Astrocyte (in vitro differentiated cells and primary cell): ENCODE measurements at places on chromosomes 16 and 17.
A peak's percentile ranks its signal among the peaks of the same experiment; 100 is the strongest.

- DNase-seq = no peak
These were observed 17.0 kb upstream of the ABCA10 start for GRCh38 chr17:69245617-69246016.

DNA sequence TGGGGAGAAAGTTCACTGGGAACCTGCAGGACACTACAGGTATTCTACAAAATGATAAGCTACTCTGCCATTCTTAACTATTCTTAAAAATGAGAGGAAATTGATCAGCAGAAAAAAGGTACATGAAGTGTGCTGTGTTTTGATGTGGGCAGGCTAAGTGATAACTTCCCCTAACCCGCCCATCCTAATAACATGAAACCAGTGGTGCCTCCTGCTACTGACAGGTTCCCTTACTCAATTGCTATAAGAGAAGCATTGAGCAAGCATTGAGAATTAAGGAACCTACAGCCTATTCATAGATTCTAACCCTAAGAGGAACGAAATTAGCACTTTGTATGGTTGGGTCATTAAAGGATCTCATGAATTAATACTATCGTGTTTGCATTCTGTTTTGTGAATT lies 18.9 kb downstream of the XYLT1 start:
- no peak for DNase-seq

- DNase-seq = no peak
These were observed 4.0 kb downstream of the ITGAD start for GRCh38 chr16:31397096-31397660.

DNA sequence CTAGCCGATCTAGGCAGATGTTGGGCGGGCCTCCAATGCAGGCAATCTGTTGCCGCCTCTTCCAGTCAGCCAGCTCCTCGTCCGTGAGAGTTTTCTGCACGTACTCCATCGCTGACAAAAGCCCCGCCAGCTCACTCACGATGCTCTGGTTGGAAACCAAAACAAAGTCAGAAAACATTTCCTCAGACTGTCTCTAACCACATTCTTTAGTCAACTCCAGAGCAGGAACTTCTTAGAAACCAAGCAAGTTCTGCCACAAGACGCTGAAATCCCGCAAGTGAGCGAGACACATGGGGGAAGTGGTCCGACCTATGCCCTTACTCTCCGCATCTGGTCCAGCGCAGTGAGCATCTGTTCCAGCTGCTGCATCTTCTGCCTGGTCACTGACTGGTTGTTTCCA lies 49.1 kb downstream of the STAT5A start:
- DNase-seq = peak; percentile 57

DNA sequence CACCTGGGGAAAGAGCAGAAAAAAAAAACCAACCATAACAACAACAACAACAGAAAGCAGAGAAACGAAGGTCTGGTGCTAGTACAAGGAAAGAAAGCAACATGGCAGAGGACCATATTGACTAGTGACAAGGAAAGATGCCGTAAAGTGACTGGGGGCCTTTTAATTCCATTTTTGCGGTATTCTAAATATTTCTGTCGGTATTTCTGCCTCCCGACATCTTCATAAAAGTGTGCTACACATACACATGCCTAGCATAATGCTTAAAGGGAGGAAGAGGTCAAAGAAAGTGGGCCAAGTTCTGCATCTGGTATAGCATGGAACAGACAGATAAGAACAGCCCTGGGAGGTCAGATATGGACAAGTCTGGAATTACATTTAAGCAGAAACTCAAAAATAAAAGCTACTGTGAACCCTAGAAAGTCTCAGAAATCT lies 19.5 kb upstream of the RNF43 start:
- DNase-seq = no peak

- DNase-seq = no peak
These were observed 571 bp downstream of the CAVIN1 start for GRCh38 chr17:42422412-42422957.

GRCh38 chr16:12677502-12677901 lies 126.2 kb downstream of the CPPED1 start:
- no peak for DNase-seq

- DNase-seq = peak; percentile 93
These were observed 25.9 kb downstream of the OGFOD1 start for GRCh38 chr16:56477096-56477878.

DNA sequence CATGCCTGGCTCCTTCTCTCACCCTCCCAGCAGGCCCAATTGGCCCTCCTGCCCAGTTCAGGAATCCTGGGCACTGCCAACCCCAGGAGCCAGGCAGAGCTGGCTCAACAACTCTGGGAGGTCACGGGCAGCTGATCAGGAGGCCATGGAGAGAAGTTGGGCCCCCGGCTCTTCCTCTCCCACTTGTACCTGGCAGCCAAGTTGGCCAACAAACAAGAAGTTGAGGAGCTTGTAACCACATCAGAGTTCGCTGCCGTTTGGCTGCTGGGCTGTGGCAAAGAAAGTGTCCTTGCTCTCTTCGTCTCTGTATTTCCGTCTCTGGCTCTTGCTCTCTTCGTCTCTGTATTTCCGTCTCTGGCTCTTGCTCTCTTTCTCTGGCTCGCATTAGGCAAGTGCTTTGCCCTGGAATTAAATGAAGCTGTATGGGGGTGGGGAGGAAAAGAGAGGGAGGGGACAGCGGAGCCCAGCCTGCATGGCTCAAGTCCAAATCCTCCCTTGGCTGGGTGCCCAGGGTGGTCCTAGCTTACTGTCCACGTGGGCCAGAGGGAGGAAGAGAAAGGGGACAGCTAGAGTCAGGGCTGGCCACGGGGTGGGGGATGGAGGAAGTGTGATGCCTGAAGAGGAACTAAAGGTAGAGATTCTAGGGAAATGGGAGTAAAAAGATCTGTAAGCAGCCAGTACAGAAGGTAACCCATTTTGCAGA lies 7.8 kb upstream of the TMEM132E start:
- no peak for DNase-seq

DNA sequence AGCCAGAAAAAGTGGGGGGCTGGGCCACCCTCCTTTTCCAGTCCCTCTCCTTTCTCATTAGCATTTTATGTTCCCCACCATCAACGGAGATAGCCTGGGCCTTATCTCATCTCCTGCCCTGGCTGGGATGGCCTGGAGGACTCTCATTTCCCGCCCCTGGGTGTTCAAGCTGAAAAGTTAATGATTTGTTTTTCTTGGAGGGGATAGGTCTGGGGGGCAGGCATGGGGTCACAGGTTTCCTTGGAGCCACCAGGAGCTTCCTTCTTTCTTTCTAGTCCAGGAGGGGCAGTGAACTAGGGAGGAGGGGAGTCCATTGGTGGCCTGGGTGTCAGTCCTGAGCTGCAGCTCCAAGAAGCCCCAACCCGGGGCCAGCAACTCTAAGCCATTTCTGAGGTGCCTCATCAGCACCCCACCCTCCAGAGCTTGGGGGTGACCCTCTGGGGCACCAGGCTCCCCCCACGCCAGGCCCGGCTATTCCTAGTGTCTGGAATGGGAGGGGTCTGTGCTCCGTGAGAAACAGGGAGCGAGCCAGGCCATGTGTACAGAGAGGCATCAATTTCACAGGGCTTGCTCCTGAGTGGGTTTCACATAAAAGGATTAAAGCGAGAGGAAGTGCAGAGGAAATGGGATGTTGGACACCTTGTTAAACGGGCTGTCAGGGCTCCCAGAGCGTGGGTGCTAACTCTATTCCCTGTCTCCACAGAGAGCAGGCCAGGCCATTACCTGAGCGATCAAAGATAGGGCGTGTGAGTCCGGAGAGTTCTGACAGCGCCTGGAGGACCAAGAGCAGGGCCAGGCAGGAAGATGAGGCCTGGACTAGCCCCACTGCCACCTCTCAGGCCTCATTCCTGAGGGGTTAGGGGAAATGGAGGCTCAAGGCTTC lies 90.6 kb upstream of the LHX1 start:
- DNase-seq = no peak
